ENCODE measurements at places on chromosomes 6 and 20.

DNA sequence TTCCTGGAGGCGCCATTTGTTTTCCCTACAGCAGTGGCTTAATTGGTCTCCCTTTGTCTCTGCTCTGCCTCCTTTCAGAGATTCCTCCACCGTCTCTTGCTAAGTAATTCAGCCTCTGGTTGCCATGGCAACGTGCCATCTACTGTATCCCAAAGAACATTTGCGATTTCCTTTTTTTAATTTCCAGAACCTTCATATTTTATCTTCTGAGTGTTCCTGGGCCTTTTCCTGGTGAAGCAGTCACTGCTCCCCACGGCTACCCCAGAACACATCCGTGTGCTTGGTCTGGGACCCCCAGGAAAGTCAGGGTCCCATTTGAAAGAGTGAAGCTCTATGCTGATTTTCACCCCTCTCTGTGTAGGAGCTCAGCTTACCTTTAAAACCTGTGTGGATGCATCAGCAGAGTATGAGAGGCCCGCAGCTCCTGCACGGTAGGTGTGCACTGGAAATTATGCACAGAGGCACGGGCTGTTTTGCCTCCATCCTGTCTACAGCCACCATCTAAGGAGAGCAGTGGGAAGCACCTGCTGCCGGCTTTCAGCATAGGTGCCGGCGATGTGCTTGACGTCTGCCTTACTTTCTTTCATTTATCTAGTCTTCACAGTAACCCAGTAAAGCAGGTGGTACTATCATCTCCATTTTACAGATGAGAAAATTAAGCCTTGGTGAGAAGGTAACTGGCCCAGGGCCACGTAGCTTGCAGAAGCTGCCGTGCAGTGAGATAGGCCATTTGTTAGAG is 122.8 kb downstream of the SYCP2 start:
- DNase-seq: no peak

DNA sequence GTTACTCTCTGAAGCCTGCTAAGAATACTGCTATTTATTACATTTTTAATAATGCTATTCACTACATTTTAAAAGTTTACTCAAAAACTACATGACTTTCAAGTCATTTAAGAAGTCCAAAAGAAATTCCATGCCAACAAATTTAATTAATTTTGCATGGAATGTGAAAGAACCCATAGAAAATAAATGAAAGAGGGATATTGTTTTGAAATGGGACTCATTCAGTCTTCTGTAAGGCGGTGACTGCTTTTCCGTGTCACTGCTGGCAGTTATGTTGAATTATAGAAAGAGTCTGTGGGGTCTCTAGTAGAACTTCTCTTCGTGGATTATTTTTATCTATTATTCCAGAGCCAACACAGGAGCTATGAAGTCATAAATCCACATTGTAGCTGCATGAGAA is 211.2 kb downstream of the LAMA2 start:
- DNase-seq: no peak

DNA sequence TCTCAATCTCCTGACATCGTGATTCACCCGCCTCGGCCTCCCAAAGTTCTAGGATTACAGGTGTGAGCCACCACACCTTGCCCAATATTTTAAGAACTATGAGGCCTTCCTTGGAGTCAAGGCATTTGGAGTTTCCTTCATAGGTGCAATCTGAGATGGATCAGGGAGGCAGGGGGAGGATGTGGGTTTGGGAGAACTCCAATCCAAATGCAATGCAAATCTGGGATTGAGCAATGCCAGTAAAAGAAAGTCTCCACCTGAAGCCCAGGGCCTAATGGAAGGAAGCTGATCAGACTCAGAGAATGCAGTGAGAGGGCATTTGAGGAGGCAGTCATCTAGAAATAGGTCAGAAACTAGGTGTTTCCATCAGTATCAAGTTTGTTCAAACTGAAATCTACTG is 21.2 kb downstream of the RSPH3 start:
- no peak for DNase-seq

DNA sequence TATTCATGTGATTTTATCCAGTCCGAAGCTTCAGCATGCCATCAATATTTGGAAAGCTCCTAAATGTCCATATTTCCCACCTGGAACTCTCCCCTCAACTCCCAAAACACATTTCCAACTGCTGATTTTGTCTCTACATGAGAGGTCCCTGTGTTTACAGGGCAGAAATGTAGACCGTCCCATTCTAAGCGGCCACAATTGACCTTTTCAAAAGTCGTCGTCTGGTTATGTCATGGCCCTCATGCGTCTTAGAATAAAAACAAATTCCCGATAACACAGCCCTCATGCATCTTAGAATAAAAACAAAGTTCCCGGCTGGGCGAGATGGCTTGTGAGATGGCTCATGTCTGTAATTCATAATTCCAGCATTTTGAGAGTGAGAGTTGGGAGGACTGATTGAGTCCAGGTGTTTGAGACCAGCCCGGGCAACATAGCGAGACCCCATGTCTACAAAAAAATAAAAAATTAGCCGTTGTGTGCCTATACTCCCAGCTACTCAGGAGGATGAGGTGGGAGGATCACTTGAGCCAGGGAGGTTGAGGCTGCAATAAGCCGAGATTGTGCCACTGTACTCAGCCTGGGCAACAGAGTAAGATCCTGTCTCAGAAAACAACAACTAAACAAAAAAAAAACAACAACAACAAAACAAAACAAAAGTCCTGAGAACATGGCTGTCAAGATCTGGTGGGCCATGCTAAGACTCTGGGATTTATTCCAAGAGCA is 6.4 kb upstream of the ZNF217 start:
- DNase-seq: no peak

DNA sequence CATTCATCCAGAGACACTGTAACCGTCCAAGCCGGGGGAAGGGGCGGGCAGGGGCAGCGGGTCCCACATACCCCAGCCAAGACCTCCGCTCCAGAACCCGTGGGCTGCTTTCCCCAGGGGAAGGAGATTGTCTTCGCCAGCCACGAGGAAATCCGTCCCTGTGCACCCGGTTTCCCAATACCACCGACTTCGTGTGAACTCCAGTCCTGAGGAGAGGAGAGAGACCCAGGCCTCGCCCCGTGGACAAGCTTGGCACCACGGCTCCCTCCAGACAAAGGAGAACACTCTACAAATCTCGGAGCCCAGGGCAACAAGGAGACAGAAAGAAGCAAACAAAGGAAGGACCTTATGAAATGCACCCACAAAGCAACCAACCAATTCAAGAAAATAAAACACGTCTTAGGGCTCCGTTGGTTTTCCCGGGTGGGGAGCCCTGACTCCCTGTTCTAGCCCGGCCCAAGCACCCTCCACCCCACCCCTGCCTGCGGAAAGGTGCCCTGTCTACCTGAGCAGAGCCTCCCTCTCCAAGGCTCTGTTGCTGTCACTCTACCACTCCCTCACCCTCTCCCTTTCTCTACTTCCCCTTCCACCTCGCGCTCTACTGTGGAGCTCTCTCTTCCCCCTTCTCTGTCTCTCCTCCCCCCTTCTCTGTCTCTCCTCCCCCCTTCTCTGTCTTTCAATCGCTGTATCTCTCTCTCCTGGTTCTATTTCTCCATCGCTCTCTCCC is 1382.8 kb upstream of the DEFB115 start:
- no peak for DNase-seq

DNA sequence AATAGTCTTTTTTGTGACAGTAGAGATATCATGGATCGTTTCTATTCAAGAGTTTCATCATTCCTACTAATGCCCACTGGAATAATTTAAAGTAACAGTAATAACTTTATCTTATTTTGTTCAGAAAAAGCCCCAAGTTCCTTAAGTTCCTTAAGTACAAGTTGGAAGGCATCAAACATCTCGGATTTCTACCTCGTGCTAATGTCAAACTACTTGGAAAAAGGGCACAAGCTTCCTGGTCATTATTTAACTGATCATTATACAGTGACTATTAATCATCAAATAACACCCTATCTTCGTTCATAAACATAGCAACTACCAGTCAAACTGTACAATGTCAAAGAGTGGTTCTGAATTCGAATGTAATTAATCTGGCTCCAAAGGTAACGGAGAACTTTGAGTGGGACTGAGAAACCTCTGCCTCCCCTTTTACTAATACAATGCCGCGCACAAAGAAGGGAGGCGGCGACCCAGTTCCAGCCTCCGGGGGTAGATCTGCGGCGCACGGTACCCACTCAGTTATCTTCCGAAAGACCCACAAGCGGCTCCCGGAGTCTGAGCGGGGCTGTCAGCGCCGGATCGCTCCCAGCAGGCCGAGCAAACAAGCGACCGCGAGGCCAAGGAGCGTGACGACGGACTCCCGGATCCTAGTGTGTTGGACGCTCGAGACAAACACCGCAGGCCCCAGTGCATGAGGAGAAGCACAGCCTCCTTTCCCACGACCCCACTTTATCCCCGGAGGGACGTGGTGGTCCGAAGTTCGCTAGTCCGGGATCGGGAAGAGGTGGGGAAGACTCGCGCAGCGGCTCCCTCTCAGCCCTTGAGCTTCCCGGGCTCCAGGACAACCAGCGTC is 716 bp downstream of the SHPRH start:
- DNase-seq: peak; percentile 43

DNA sequence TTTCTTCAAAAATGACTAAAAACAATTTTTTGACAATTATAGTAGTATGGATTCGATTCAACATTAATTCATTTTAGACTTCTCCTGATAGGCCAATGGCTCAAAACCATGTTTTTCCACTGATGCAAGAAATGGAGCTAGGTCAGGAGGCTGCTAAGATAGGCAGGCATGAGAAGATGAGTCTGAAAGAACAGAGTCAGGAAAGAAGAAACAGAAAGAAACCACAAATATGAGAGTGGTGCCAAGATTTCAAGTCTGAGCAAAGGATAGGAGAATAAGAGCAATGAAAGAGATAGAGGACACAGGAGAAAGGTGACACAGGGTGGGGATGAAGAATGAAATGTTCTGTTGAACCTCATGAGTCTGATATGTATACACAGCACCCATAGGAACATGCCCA is 112.2 kb downstream of the TASP1 start:
- no peak for DNase-seq

DNA sequence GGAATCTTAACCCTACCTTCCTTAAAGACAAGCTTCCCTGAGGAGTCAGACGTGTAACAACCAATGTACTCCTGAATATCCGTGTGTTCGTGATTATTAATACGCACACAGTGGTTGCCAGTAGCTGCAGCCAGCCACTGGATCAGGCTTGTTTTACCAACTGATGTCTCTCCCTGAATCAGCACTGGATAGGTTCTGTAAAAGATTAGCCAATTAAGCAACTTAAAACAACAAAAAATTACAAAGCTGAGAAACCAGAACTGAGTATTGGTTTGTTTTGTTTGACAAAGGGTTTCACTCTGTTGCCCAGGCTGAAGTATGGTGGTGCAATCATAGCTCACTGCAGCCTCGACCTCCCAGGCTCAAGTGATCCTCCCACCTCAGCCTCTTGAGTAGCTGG is 69.3 kb downstream of the MDN1 start:
- DNase-seq: no peak

DNA sequence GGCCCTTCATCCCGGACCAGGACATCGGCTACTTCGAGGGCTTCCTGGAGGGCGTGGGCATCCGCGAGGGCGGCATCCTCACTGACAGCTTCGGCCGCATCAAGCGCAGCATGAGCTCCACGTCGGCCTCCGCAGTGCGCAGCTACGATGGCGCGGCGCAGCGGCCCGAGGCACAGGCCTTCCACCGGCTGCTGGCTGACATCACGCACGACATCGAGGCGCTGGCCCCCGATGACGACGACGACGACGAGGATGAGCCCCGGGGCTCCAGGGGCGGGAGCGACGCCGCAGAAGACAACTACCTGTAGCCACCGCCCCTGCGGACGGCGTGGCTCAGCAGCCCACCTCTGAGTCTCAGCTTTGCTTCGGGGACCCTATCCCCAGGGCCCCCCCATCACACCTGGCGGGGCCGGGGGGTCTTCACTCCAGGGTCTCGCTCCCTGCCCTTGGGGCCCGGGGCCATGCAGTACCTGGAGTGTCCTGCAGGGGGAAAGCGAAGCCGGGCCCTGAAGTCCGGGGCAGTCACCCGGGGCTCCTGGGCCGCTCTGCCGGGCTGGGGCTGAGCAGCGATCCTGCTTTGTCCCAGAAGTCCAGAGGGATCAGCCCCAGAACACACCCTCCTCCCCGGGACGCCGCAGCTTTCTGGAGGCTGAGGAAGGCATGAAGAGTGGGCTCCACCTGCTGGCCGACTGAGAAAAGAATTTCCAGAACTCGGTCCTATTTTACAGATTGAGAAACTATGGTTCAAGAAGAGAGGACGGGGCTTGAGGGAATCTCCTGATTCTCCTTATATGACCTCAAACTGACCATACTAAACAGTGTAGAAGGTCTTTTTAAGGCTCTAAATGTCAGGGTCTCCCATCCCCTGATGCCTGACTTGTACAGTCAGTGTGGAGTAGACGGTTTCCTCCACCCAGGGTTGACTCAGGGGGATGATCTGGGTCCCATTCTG is 20.8 kb upstream of the HCK start:
- peak; percentile 72 for DNase-seq

DNA sequence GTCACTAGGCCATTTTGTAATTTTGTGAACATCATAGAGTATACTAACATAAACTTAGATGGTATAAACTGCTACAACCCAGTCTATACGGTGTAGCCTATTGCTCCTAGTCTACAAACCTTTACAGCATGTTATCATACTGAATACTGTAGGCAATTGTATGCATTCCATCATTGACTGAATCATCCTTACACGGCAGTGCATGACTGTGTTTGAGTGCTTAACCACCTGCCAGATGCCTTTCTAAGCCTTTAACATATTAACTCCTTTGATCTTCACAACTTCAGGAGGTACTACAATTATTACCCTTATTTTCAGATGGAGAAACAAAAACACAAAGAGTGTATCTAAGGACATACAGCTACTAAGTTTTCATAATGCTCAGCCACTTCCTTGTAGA is 14.0 kb downstream of the DPPA5 start:
- no peak for DNase-seq

- peak; percentile 41 for DNase-seq
Observed at GRCh38 chr20:60210779-60211617, 252.8 kb downstream of the CDH26 start.

DNA sequence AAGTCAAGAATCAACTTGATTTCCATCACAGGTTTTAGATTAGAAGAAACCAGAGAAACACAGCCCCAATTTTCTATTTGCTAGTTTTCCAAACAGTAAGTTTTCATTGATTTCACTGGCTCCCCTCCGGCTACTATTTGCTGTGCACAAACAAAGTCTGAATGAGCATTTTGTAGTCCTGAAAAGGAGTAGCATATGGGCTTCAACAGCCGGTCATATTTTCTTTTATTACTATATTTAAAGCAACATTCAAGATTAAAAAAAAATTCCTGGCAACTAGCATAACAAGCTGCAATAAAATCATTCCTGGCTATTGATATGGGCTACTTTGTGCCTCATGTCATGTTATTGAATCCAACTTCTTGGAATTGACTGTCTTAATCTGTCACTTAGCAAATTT is 48.3 kb downstream of the CARMIL1 start:
- no peak for DNase-seq

DNA sequence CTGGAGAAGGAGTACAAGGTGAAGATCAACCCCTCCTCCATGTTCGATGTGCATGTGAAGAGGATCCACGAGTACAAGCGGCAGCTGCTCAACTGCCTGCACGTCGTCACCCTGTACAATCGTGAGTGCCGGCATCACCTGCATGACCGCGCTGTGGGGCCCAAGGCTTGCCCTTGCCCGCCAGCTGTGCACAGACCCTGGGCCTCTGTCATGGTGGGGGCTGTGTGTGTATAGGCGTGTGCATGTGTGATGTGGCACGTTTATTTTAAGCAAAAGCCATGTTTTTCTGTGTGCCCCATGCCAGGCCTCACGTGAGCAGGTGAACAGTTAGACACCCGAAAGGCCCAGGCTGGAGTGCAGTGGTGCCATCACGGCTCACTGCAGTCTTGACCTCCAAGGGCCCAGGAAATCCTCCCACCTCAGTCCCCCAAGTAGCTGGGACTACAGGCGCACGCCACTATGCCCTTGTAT is 36.3 kb downstream of the PYGB start:
- DNase-seq: no peak

GRCh38 chr20:24647713-24648112 is 178.3 kb downstream of the SYNDIG1 start:
- DNase-seq: no peak

Data from kidney capillary endothelial cell (primary cell).